NCI-H1092 (cell line): ENCODE measurements at places on chromosomes 6 and 20.
A peak's percentile ranks its signal among the peaks of the same experiment; 100 is the strongest.

DNA sequence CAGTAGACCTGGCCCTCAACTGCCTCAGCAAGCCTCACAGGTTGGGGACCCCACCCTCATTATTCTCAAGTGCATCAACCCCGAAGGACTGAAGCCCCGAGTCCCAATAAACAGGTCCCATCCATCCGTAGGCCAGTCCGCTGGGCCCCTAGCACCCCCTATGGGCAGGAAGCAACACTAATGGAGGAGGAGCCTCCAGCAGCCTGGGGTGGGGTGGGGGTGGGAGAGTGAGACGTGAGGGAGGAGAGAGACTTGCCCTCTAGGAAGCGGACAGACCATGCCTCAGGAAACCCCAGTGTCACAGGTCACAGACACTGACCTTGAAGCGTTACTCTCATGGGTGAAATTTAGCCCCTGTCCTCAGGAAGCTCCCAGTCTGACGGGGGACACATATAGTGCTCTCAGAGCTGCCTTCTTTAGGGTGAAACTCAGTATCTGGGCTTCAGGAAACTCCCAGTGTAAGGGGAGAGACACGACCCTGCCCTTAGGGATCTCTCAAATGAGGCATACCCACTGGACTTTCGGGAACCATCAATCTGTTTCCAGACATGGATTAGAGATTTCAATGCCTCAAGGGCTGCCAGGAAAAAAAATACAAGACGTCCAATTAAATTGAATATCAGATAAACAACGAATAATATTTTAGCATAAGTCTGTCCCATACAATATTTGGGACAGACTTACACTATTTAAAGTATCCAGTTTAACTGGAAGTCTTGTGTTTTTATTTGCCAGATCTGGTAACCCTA is 125.8 kb downstream of the MRPL14 start:
- no peak for DNase-seq

- DNase-seq: no peak
Observed at GRCh38 chr6:47086051-47086770, 44.1 kb upstream of the ADGRF1 start.

DNA sequence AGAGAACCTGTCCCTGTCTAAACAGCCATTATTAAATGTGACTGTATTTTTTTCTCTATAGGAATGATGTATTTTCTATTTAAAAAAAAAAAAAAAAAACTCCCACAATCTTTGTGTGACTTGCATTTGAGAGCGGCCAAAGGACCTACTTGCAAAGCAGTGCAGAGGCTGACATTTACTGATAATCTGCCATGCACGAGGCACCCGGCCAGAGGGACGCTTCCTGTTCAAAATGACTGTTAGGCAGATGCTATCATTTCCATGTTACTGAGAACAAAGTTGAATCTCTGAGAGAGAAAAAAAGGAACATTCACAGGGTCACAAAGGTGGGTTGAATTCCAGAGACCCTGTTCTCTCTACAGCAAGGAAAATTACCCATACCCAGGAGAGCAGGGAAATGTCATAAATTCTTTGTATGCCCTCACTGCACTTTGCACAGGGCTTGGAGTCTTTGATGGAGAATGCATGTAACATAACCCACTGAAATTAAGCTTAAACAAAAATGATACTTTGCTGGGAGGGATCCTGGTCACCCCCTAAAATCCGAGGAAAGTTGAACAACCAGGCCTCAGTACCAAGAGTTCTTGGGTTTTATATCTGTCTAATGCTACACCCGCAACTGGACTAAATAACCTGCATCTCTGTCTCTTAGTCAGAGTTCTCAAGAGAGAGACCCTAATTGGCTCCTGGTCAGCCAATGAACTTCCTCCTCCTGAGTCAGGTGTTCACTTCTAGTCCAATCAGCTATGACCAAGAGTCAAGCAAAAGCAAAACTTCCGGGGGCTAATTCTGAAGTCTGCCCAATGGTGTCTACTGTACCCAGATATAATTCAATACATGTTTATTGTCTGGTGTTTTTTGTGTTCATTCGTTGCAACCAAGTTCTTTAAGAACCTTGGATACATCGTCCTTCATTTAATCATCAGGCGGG is 61.2 kb downstream of the GCLC start:
- DNase-seq: no peak

DNA sequence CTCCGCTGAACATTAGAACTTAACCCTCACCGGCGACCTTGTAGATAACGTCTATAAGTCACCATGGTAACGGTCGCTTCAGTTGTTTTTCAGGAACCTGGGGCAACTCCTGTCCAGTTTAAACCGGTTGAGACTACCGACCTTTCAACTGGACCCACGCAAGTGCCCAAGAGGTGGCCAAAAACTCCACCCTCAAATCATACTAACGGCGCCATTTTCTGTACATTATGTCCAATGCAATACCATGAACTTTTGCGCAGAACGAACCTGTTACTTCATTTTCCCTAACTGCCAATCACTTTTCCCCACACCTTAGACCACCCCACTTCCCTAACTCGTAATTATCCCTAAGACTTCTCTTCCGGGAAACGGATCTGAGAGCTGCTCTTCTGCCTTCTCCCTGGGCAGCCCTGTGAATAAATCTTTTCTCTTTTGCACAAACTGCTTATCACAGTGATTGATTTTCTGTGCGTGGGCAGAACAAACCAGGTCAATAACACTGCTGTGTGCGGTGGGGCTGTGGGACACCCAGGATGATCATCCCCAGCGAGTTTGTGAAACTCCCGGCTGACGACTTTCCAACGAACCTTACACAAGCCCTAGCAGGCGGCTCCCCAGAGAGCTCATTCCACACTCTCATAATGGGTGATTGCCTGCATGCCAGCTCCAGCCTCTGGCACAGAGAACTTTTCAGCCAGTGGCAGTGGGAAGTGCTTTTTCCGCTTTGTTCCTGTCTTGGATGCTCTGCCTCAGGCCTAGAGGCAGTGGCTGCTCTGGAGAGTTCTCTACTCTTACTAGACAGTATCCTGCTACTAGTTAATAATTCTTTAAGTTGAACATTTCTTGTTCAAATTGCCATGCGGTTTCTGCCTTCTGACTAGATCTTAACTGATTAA is 28.6 kb downstream of the GPX5 start:
- no peak for DNase-seq

GRCh38 chr6:133873538-133873937 is 15.4 kb upstream of the TCF21 start:
- DNase-seq: no peak

- DNase-seq: no peak
Observed at GRCh38 chr6:91449539-91449938, 862.7 kb upstream of the MAP3K7 start.

DNA sequence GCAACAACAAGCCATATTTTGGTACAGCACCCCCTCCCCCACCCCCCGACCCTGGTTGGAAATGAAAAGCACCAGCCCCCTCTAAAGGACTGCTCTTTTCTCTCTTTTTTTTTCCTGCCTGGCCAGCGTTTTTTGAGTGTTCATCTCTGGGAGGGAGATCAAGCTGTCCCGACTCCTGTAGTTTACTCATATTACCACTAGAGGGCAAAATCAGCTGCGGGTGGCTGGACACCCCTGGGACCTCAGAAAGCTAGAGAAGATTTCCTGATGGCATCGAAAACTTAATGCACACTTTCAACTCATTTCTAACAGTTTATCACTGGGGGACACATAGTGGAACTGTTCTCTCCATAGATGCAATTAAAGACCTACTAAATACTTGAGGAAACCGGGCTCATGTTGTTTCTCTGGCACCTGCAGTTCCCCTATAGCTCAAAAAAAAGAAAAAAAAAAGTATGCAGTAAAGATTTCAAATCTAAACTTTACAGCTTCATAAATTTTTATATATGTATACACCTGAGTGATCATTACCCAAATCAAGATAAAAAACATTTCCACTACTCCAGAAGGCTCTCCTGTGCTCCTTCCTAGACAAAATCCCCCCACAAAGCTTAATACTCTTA is 24.4 kb downstream of the CNBD2 start:
- DNase-seq: peak; percentile 62

GRCh38 chr6:42694586-42694985 is 27.8 kb downstream of the PRPH2 start:
- no peak for DNase-seq

GRCh38 chr6:93550551-93551276 is 131.4 kb upstream of the EPHA7 start:
- DNase-seq: no peak

DNA sequence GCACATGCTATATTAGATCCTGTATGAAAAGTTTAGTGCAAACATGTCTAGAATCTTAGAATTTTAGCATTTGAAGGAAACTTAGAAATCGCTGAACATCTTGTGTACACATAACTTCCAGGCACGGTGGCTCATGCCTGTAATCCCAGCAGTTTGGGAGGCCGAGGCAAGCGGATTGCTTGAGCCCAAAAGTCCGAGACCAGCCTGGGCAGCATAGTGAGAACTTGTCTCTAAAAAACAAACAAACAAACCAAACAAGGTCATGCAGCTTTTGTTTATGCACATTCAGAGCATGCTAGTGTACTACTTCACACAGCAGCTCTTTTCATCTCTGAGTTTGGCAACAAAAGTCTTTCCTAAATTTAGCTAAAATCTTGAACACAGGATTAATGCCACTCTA is 32.2 kb downstream of the CLVS2 start:
- no peak for DNase-seq

- DNase-seq: no peak
Observed at GRCh38 chr6:38730140-38730862, 15.2 kb downstream of the DNAH8 start.

DNA sequence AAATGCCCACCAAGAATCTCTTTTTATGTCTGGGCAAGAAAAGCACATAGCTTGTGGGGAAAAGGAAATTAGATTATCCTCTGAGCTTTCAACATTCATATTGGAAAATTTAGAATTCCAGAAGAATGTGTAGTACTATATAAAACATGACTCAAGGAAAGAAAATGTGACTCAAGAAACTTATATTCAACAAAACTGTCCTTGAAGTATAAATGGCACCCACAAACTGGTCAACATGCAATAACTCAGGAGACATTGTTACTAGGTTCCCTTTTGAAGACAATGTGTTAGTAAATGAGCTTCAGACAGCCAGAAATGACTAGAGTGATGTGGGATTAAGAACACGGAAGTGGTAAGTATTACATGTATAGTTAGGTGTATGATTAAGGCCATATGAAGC is 26.1 kb upstream of the TINAG start:
- no peak for DNase-seq

DNA sequence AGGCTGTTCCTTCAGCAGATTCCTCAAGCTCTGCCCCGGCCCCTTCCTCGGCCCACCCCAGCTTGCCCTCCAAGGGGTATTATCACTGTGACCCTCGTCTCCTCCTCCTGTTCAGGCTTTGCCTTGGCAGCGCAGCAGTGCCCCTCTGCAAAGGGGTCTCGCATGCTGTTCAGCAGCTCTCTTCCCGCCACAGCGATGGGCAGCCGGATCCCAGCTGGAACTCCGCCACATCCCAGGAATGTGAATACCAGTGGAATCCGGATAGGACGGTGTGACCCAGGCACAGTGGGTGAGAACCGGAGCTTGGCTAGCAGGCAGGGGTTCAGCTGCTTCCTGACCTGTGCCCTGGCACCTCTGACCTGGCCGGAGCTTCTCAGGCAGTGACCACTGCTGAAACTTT is 52.9 kb downstream of the RNASET2 start:
- no peak for DNase-seq

- no peak for DNase-seq
Observed at GRCh38 chr6:161394437-161394836, 120.6 kb upstream of the AGPAT4 start.

GRCh38 chr6:40406175-40406574 is 181.0 kb downstream of the LRFN2 start:
- DNase-seq: no peak

GRCh38 chr20:41183831-41184230 is 46.5 kb downstream of the PLCG1 start:
- no peak for DNase-seq

DNA sequence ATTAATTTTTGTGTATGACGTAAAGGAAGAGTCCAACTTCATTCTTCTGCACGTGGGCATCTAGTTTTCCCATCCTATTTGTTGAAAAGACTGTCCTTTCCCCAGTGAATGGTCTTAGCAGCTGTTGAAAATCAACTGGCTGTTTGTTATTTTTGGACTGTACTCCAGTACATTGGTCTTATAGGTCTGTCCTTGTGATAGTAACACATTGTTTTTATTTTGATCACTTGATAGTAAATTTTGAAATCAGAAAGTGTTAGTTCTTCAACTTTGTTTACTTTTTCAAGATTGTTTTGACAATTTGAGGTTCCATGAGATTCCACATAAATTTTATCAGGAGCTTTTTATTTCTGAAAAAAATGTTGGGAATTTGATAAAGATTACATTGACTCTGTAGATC is 280.2 kb upstream of the FOXQ1 start:
- DNase-seq: no peak

GRCh38 chr6:107409942-107410341 is 49.4 kb downstream of the PDSS2 start:
- DNase-seq: no peak

DNA sequence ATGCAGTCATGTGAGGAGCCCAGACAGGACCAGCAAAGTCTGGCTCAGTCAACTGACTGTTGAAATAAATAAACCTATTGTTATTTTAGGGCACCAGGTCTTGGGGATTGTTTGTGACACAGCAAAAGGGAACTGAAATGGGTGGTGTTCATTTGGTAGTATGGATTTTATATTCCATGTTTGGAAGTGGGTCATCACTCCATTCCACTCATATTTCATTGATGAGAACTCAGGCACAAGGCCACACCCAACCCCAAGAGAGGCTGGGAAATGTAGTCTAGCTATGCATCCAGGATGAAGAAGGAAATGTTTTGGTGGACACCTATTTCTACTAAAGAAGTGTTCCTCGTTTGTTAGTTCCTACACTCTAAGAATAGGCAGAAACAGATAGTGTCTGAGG is 64.9 kb upstream of the BTBD3 start:
- no peak for DNase-seq

DNA sequence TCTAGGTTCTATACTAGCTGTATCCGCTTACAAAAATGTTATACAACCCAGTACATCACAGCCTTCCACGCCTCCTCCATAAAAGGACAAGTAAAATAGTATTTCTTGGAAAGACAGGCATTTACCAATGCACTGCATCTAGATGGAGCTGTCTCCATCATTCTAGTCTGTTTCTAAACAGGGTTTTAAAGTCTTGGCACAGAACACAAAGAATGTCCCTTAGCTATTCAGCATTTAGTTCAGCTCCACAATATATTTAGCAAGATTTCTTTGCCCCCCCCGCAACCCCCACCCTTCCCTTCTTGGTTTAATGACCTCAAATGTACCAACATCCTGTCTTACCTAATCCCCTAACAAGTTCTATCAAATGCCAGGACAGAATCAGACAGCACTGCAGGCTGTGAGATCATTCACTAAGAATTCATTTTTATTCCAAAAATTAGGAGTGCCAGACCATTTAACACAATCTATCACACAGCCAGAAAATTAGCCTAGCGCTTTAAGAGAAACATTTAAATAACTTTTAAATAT is 198.6 kb downstream of the BACH2 start:
- DNase-seq: no peak

GRCh38 chr20:40443753-40444152 is 245.3 kb downstream of the MAFB start:
- DNase-seq: no peak
